ENCODE measurements at places on chromosomes 11 and 22. TPM values are rescaled to one million over a fixed set of nuclear protein-coding genes. Genes with fewer than 3 reads are reported as not detected.

Gene OR9Q1
- total RNA-seq = not detected

Gene DAGLA
- 1.2 TPM for total RNA-seq

Gene OR10D3
- not detected for total RNA-seq

Gene FOLR2
- 51.4 TPM for total RNA-seq

Gene BIK
- not detected for total RNA-seq

Gene NAALAD2
- total RNA-seq = 0.42 TPM

Gene FERMT3
- 66.6 TPM for total RNA-seq

Gene KCNK4
- not detected for total RNA-seq

DNA sequence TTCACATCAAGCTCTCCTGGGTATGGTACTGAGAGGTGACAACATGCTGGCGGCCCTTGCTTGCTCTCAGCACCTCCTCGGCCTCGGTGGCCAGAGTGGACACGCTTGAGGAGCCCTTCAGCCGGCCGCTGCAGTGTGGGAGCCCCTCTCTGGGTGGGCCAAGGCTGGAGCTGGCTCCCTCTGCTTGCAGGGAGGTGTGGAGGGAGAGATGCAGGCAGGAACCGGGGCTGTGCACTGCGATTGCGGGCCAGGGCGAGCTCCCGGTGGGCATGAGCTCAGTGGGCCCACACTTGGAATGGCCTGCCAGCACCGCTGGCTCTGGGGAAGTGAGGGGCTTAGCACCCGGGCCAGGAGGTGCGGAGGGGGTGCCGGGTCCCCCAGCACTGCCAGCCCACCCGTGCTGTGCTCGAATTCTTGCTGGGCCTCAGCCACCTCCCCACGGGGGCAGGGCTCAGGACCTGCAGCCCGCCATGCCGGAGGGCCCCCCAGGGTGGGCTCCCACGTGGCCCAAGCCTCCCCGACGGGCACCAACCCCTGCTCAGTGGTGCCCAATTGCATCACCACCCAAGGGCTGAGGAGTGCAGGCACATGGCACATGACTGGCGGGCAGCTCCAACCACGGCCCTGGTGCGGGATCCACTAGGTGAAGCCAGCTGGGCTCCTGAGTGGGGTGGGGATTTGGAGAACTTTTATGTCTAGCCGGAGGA lies 106.2 kb downstream of the RAB38 start:
- H3K4me1 ChIP-seq = no peaks in the 10 kb centered on the region
- H3K36me3 ChIP-seq = no peaks in the 10 kb centered on the region
- H3K4me3 ChIP-seq = no peak overlapping the region
- no peaks in the 10 kb centered on the region for H3K27me3 ChIP-seq

- no peak overlapping the region for H3K27ac ChIP-seq
- H3K27me3 ChIP-seq = no peaks in the 10 kb centered on the region
- H3K4me3 ChIP-seq = no peak overlapping the region
- DNase-seq = no peak
These were observed 14.1 kb downstream of the RPS13 start for GRCh38 chr11:17063171-17064002.

DNA sequence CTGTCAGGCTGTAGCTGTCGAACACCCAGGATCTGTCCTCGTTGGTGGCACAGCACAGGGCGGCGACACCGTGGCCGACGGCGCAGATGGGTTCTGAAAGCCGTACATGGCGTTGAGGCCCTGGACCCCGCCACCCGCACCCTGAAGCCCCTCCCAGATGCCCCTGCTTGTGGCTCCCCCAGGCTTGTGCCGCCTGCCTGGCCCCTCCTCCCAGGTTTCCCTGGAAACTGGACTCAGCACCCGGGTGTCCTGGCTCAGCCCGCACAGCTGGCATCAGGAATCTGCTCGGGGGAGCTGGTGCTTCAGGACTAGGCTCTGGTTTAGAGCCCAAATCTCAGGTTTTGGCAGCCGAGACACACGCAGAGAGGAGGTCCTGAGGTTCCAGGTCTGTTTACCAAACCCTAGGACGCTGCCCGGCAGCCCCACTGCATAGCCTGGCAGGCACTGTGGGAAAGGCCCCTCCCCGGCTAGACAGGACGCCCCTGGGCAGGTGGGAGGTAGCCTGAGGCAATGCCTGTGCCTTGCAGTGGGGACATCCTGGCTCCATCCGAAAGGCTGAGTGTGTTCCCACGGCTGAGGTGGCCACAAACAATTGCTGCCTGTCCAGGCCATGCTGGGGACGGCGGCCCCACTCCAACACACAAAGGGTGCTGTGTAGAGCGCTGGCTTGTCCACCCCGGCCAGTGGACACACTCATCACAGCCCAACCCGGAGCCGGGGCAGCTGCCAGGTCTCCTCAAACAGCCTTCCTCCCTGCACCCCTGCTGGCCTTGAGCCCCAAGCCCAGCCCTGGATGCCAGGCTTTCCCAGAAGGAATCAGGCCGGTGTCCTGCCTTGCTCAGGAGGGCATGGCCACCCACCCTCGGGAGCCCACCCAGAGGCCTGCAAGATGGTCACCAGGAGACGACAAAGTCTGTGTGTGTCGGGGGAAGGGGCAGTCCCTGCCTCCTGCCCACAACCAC lies 4.6 kb downstream of the GATD1 start:
- no peak for DNase-seq
- H3K27me3 ChIP-seq = no peaks in the 10 kb centered on the region
- peaks cover 11% of the 10 kb centered on the region for H3K4me1 ChIP-seq

DNA sequence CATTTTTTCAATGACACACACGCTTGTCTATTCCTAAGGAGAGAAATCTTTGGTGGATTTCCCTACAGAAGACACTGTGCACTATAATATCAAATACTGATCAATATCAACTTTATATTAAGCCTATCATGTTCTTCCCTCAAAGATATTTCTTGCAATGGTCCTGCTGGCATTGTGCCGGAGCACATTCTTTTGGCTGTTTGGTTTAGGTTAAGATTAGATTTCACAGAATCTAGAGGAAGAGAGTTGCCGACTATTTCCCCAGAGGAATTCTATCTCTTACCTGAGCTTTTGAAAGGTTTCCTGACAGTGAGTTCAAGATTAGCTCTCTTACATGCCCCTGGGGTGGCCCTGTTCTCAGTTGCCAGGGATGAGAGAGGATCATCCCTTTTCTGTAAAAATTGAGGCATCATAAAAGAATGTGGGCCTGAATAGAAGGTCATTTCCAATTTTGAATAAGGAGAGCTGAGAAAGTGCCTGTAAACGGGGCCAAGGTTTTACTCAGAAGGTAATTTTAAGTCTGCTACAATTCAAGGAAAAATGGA lies 180.6 kb upstream of the ARHGAP20 start:
- no peak for DNase-seq
- H3K27me3 ChIP-seq = no peaks in the 10 kb centered on the region
- H3K4me1 ChIP-seq = no peaks in the 10 kb centered on the region
- H3K4me3 ChIP-seq = no peak overlapping the region
- H3K36me3 ChIP-seq = no peaks in the 10 kb centered on the region
- H3K27ac ChIP-seq = no peak overlapping the region

DNA sequence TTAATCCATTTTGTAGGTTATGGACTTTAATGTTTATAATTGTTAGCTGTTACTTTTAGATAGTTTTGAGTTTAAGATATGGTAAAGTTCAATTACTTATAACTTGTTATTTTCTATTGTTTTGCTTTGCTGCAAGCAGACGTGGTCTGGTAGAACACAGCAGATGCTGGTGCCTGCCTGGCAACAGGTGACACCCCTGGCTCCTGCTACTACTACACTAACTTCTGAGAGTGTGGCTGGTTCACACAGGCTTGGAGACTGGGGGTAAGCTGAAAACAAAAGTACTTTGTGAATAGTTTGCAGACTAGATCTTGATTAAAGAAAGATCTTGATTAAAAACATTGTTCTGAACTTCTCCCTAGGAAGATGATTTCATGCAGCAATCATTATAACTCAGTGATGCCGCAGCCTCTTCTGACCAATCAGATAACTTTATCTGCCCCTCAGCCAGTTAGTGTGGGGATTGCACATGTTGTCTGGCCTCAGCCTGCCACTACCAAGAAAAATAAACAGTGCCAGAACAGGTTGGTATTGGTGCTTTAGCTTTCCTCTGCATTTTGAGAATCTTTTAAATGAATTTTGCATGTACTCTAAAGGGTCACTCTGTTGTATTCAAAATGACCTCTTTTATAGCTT lies 90.4 kb downstream of the HIPK3 start:
- no peak overlapping the region for H3K27ac ChIP-seq
- H3K4me1 ChIP-seq = no peaks in the 10 kb centered on the region
- H3K36me3 ChIP-seq = peaks cover 48% of the 10 kb centered on the region
- H3K4me3 ChIP-seq = no peak overlapping the region
- no peak for DNase-seq

- no peak overlapping the region for H3K4me3 ChIP-seq
- H3K4me1 ChIP-seq = peaks cover 48% of the 10 kb centered on the region
- no peak overlapping the region for H3K27ac ChIP-seq
These were observed 8.2 kb downstream of the ARHGEF12 start for GRCh38 chr11:120344302-120345004.

DNA sequence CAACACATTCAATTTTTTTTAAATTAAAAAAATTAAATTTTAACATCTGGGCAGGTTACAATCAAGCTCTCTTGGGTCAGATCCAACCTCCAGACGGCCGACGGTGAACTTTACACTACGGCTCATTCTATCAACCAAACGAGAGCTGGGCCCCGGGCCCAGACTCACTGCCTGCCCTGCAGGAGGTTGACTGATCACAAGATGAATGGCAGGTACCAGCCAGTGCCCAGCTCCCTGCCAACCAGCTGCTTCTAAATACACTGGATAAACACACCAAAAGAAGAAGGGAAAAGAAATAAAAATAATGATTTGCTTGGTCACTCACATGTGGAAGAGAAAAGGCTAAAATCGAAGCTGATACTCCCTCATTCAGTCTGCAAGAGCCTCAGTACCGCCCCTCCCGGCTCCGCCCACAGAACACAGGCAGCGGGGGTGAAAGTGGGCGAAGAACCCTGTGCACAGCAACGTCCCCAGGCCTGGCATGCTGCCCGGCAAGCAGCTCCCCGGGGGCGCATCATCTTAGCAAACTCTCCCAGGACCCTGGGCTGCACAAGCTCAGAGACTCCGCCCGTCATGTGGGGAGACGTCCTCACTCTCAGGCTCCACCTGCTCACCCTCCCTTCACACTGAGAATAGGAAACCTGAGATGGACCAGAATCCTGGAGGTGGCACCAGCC lies 303.4 kb downstream of the SHANK2 start:
- no peak for DNase-seq
- H3K27me3 ChIP-seq = no peaks in the 10 kb centered on the region
- H3K27ac ChIP-seq = no peak overlapping the region
- H3K36me3 ChIP-seq = no peaks in the 10 kb centered on the region

- H3K4me3 ChIP-seq = no peak overlapping the region
- H3K27ac ChIP-seq = no peak overlapping the region
- no peak for DNase-seq
- no peaks in the 10 kb centered on the region for H3K27me3 ChIP-seq
These were observed 16.2 kb downstream of the MRGPRX4 start for GRCh38 chr11:18188796-18189195.

DNA sequence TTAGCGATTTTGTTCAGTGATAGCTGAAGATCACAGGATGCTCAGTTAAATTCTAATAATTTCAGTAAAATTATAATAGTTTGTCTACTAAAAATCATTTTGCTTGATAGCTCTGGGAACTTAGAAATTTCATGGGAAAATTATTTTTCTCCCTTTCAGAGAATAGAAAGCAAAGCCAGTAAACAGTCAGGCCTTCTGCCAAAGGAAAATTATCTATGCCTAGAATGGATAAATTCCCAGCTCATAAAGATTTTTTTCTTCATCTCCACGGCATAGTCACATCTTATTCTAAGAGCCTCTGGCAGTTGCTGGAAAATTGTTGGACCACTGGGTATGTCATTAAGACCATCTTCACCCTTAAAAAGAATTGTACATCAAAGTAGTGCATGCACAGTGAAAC lies 169.6 kb upstream of the ANO3 start:
- H3K27me3 ChIP-seq = no peaks in the 10 kb centered on the region
- H3K4me1 ChIP-seq = no peaks in the 10 kb centered on the region
- no peak overlapping the region for H3K27ac ChIP-seq
- no peak overlapping the region for H3K4me3 ChIP-seq
- H3K36me3 ChIP-seq = no peaks in the 10 kb centered on the region
- no peak for DNase-seq

- H3K4me1 ChIP-seq = no peaks in the 10 kb centered on the region
- H3K36me3 ChIP-seq = no peaks in the 10 kb centered on the region
- H3K27ac ChIP-seq = no peak overlapping the region
- no peak overlapping the region for H3K4me3 ChIP-seq
- DNase-seq = no peak
These were observed 98.5 kb downstream of the CYP2R1 start for GRCh38 chr11:14793546-14793945.

GRCh38 chr11:118820412-118821357 lies 29.7 kb upstream of the DDX6 start:
- no peaks in the 10 kb centered on the region for H3K36me3 ChIP-seq
- H3K4me3 ChIP-seq = peak overlapping the region; percentile 13
- peaks cover 9% of the 10 kb centered on the region for H3K4me1 ChIP-seq
- no peaks in the 10 kb centered on the region for H3K27me3 ChIP-seq
- H3K27ac ChIP-seq = peak overlapping the region; percentile 67

DNA sequence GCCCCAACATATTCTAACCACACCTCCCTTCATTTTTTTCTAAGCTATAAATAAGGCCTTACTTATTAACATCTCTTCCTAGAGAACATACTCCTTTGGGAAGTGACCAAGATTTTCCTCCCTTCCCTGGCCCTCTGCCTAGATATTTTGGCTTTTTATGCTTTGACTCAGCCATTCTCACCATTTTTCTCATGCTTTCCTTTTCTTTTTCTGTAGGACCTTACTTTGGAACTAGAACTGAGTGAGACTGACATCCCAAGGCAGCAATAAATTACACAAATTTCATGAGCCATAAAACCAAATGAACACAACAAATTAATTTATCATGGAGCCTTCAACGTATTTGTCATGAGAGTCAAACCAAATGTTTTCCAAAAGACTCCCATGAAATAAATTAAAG lies 142.7 kb upstream of the CTSC start:
- no peaks in the 10 kb centered on the region for H3K36me3 ChIP-seq
- no peaks in the 10 kb centered on the region for H3K27me3 ChIP-seq
- no peak overlapping the region for H3K27ac ChIP-seq
- no peak for DNase-seq
- peaks cover 3% of the 10 kb centered on the region for H3K4me1 ChIP-seq

- no peak for DNase-seq
- H3K27ac ChIP-seq = no peak overlapping the region
- H3K4me1 ChIP-seq = peaks cover 8% of the 10 kb centered on the region
- H3K36me3 ChIP-seq = no peaks in the 10 kb centered on the region
- H3K4me3 ChIP-seq = no peak overlapping the region
- no peaks in the 10 kb centered on the region for H3K27me3 ChIP-seq
These were observed 13.6 kb upstream of the EED start for GRCh38 chr11:86230921-86231434.

GRCh38 chr11:70805243-70805642 lies 406.9 kb downstream of the CTTN start:
- H3K4me3 ChIP-seq = no peak overlapping the region
- no peaks in the 10 kb centered on the region for H3K27me3 ChIP-seq
- no peaks in the 10 kb centered on the region for H3K4me1 ChIP-seq
- no peak for DNase-seq
- no peaks in the 10 kb centered on the region for H3K36me3 ChIP-seq

- H3K4me1 ChIP-seq = peaks cover 44% of the 10 kb centered on the region
- no peak overlapping the region for H3K27ac ChIP-seq
- peaks cover 30% of the 10 kb centered on the region for H3K36me3 ChIP-seq
- H3K27me3 ChIP-seq = no peaks in the 10 kb centered on the region
- no peak overlapping the region for H3K4me3 ChIP-seq
- no peak for DNase-seq
These were observed 4.9 kb downstream of the TMEM109 start for GRCh38 chr11:60918939-60919265.

- no peaks in the 10 kb centered on the region for H3K27me3 ChIP-seq
- no peaks in the 10 kb centered on the region for H3K4me1 ChIP-seq
- H3K36me3 ChIP-seq = no peaks in the 10 kb centered on the region
- no peak overlapping the region for H3K4me3 ChIP-seq
These were observed 127.2 kb downstream of the SHANK2 start for GRCh38 chr11:71125150-71125549.
